ENCODE measurements at places on chromosomes 3 and 15.

GRCh38 chr3:37181756-37182155 is 7.4 kb upstream of the LRRFIP2 start:
- H3K27ac ChIP-seq: no peak overlapping the region
- H3K27me3 ChIP-seq: no peaks in the 10 kb centered on the region
- H3K4me1 ChIP-seq: peaks cover 32% of the 10 kb centered on the region
- DNase-seq: no peak
- no peak overlapping the region for H3K4me3 ChIP-seq

GRCh38 chr3:53300826-53301225 is 45.0 kb upstream of the TKT start:
- no peak for DNase-seq
- H3K4me3 ChIP-seq: no peak overlapping the region
- no peaks in the 10 kb centered on the region for H3K4me1 ChIP-seq
- H3K36me3 ChIP-seq: peaks cover 17% of the 10 kb centered on the region

GRCh38 chr3:43418601-43419272 is 132.4 kb downstream of the SNRK start:
- H3K36me3 ChIP-seq: no peaks in the 10 kb centered on the region
- no peak overlapping the region for H3K4me3 ChIP-seq
- no peak overlapping the region for H3K27ac ChIP-seq

DNA sequence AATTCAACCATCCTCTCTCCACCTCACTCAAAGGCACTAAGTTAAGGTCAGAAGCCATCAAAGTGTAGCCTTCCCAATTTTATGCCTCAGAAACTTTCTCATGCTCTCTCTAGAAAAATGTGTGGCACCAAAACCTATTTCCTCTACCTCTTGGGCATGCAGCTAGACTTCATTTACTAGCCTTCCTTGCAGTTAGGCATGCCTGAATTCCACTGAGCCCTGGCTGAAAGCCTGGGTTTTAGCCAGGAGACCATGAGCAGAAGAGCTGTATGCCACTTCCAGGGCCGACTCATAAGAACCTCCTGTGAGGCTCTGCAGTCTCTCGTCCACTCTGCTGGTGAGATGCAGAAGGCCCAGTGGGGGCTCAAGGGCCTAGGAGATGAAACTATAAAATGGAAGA is 145.0 kb downstream of the MYLK start:
- DNase-seq: no peak
- no peaks in the 10 kb centered on the region for H3K36me3 ChIP-seq
- no peak overlapping the region for H3K4me3 ChIP-seq
- H3K27ac ChIP-seq: no peak overlapping the region

GRCh38 chr3:10601857-10602230 is 96.5 kb upstream of the ATP2B2 start:
- H3K36me3 ChIP-seq: no peaks in the 10 kb centered on the region
- DNase-seq: no peak
- H3K4me3 ChIP-seq: no peak overlapping the region
- peaks cover 30% of the 10 kb centered on the region for H3K4me1 ChIP-seq

GRCh38 chr15:66006986-66007385 is 137.7 kb downstream of the RAB11A start:
- DNase-seq: no peak
- no peaks in the 10 kb centered on the region for H3K36me3 ChIP-seq

DNA sequence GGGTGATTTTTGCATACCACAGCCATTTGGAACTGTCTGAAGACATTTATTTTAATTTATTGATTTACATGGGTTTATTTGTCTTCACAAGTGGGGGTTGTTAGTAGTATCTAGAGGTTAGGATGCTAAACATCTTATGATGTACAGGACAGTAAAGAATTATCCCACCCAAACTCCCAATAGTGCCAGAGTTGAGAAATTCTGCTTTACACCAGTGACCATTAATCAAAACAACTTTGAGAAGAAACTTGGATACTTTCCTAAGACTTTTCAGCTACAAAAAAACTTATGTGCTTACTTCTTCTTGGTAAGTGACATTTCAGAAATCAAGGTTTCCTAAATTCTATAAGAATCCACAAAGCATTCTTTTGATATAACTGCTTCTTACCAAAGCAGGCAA is 156.7 kb downstream of the SUCLG2 start:
- no peak overlapping the region for H3K4me3 ChIP-seq
- H3K27ac ChIP-seq: no peak overlapping the region
- no peaks in the 10 kb centered on the region for H3K4me1 ChIP-seq
- no peaks in the 10 kb centered on the region for H3K27me3 ChIP-seq
